Thoracic aorta endothelial cell (primary cell): ENCODE measurements at places on chromosomes 7 and 10. TPM values are rescaled to one million over a fixed set of nuclear protein-coding genes. Genes with fewer than 3 reads are reported as not detected.

CEP55 gene
- 84.8 and 124 TPM in 2 replicates for total RNA-seq

MRPS33 gene
- 23.1 and 31.0 TPM in 2 replicates for total RNA-seq

TCAF2 gene
- total RNA-seq, result 14.5 and 31.0 TPM in 2 replicates

PAX4 gene
- not detected in 2 replicates for total RNA-seq

HOXA10 gene
- 0.27 and 5.8 TPM in 2 replicates for total RNA-seq

KIAA1217 gene
- 4.5 and 5.0 TPM in 2 replicates for total RNA-seq

ENTPD1 gene
- 8.0 and 19.6 TPM in 2 replicates for total RNA-seq

EPHA1 gene
- total RNA-seq, result under 0.01 TPM in 1 of 2 replicates, not detected in the other

NUTM2B gene
- total RNA-seq, result 0.22 and 0.27 TPM in 2 replicates

MMRN2 gene
- 200 and 261 TPM in 2 replicates for total RNA-seq

CHST15 gene
- total RNA-seq, result 27.0 and 52.1 TPM in 2 replicates

RBP3 gene
- not detected in 2 replicates for total RNA-seq

ELN gene
- total RNA-seq, result 0.07 and 0.13 TPM in 2 replicates

UPK3B gene
- 0.13 TPM in 1 of 2 replicates, not detected in the other for total RNA-seq

PMS2 gene
- total RNA-seq, result 22.1 and 25.1 TPM in 2 replicates

CUTC gene
- total RNA-seq, result 27.1 and 27.7 TPM in 2 replicates

FGL2 gene
- 0.13 and 0.22 TPM in 2 replicates for total RNA-seq

CRCP gene
- 32.6 and 36.6 TPM in 2 replicates for total RNA-seq

IDE gene
- 58.4 and 70.3 TPM in 2 replicates for total RNA-seq

AQP1 gene
- total RNA-seq, result 1.7 and 4.9 TPM in 2 replicates

TFPI2 gene
- total RNA-seq, result 3.2 and 96.5 TPM in 2 replicates

IRF5 gene
- total RNA-seq, result 0.66 and 1.4 TPM in 2 replicates

SPDYE2B gene
- not detected in 2 replicates for total RNA-seq

ITGA8 gene
- 0.13 and 0.65 TPM in 2 replicates for total RNA-seq

TSPAN15 gene
- 23.9 and 31.1 TPM in 2 replicates for total RNA-seq

OPN4 gene
- total RNA-seq, result not detected in 2 replicates

PLAU gene
- 18.1 and 26.0 TPM in 2 replicates for total RNA-seq

SLC16A9 gene
- 1.5 and 9.6 TPM in 2 replicates for total RNA-seq

TWIST1 gene
- 2.0 TPM in 1 of 2 replicates, not detected in the other for total RNA-seq

ASB4 gene
- total RNA-seq, result under 0.01 TPM in 1 of 2 replicates, not detected in the other

CALML3 gene
- total RNA-seq, result not detected in 2 replicates

NUDT13 gene
- 1.6 and 2.0 TPM in 2 replicates for total RNA-seq

FAM20C gene
- total RNA-seq, result 15.1 and 16.1 TPM in 2 replicates

AOAH gene
- total RNA-seq, result not detected in 2 replicates

MTG1 gene
- total RNA-seq, result 40.7 and 45.3 TPM in 2 replicates

SP8 gene
- not detected in 2 replicates for total RNA-seq

ELOVL3 gene
- total RNA-seq, result not detected in 2 replicates

NEUROD6 gene
- not detected in 2 replicates for total RNA-seq

IDI2 gene
- not detected in 2 replicates for total RNA-seq

ZNF853 gene
- 0.13 and 0.14 TPM in 2 replicates for total RNA-seq

SYCE1 gene
- total RNA-seq, result 0.14 TPM in 1 of 2 replicates, not detected in the other

GARIN1A gene
- 0.36 and 0.53 TPM in 2 replicates for total RNA-seq

SMURF1 gene
- 25.3 and 30.3 TPM in 2 replicates for total RNA-seq

OR2A1 gene
- total RNA-seq, result 0.22 TPM in 1 of 2 replicates, not detected in the other

VPS41 gene
- 61.2 and 63.8 TPM in 2 replicates for total RNA-seq

KLF14 gene
- total RNA-seq, result not detected in 2 replicates

IKZF1 gene
- total RNA-seq, result not detected in 2 replicates

DNMBP gene
- total RNA-seq, result 68.1 and 86.2 TPM in 2 replicates

CALY gene
- not detected in 2 replicates for total RNA-seq
